ENCODE measurements at places on chromosomes 5 and 9.

DNA sequence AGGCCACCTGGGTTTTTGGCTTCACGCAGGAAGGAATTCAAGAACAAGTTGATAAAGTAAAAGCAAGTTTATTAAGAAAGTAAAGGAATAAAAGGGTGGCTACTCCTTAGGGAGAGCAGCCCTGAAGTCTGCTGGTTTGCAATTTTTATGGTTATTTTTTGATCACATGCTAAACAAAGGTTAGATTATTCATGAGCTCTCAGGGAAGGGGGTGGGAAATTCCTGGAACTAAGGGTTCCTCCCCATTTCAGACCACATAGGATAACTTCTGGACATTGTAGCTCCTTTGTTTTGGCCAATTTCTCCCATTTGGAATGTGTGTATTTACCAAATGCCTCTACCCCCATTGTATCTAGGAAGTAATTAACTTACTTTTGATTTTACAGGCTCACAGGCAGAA is 63.9 kb upstream of the SYK start:
- no peak for DNase-seq

DNA sequence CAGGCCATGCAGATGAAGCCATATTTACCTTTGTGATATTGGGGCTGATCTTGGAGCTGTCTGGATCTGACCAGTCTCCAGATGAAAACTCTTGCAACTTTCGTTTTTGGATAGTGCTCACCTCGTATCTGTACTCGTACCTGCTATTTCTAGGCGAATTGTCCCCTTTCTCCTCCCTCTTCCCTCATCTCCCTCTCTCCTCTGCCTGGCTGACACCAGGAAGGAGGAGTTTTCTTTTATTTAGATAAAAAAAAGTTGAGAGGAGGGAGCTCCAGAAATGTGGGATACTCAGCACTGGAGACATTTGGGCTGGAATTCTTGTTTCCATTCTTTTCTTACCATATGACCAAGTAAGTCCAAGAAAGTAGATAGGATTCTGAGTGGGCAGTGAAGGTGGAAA is 54.6 kb upstream of the ABL1 start:
- peak; percentile 35 for DNase-seq

DNA sequence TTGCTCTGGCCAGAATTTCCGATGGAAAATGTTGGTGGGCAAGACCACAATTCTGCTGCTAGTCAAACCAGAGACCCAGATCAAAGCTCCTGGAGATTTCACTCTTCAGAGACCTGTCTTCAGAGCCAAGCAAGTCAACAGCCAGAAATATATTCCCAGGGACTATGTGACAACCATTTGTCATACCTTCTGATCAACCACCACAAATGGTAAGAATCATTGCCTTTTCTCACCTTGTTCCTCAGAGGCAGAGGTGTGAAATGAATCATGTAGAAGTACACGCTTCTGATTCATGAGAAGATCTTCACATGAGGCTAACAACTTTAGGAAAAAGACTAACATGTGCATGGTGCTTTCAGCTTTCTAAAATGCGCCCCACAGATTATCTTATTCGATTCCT is 53.5 kb downstream of the SUSD1 start:
- no peak for DNase-seq

GRCh38 chr5:103800741-103801495 is 238.3 kb upstream of the NUDT12 start:
- peak; percentile 44 for DNase-seq

DNA sequence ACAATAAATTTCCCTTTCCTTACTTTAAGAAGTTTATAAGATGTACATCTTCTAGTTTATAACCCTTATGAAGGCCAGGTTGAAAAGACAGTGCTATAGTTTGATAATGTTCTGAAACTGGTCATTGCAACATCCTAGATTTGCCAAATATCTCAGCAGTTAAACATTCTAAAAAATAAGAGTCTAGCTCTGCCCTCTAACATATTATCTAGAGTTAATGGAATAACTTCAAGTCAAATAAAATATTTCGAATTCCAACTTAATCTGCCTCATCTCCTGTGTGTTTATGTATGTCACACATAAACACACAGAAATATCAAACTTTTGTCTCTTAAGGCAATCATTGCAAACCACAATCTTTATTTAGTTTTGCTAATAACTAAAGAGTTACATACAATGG is 796.6 kb downstream of the TLE1 start:
- DNase-seq, result no peak

DNA sequence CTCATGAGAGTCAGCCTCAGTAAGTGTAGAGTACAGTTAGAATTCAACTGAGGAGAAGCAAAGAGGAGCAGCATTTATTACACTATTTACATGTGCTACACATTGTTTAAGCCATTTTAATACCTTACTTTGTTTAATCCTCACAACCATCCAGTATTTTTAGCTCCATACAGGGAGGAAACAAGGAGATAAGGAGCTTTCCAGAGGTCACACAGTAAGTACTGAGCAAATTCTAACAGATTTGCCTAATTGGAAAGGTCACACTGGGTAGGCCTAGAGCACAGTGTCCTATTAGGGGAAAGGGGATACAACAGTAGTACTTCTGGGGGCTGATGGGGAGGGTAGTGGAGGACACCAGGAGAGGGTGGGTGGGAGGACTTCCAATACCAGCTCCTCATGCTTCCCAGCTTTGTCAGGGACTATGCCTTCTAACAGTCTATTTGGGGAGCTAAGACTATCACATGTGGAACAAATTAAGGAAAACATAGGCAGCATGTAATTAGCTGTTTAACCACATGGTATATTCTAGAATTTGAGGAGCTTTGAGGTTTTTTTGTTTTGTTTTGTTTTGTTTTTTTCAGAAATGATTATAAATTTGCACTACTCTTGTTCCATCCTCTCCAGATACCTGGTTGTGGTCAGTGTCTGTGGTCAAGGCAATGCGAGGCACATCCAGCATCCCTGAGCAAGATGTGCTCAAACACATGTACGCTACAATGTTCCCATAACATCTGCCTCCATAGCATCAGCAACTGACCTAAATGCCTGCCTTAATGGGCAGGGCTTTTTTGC is 96.0 kb upstream of the SLC12A2 start:
- DNase-seq, result peak; percentile 8

GRCh38 chr9:69811351-69811868 is 9.2 kb upstream of the CFAP95 start:
- no peak for DNase-seq

- DNase-seq, result no peak
Measured at GRCh38 chr9:16125629-16126028, 572.8 kb downstream of the CCDC171 start.

GRCh38 chr5:65970481-65971367 is 44.3 kb downstream of the ERBIN start:
- no peak for DNase-seq

DNA sequence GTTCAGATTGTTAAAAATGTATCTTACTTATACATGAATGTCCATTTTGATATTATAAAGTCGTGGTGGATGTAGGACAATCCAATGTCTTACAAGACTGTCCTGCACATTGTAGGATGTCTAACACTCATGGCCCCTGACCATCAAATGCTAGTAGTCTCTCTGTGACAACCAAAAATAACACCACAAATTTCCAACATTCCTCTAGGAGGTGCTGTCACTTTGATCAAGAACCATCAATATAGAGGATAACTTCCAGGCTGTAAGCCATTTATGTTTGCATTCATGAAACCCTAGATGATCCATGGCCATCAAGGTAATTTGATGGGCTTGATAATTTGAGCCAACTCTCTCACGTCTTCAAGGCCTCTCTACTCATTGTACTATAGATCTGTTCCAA is 20.5 kb upstream of the ZFR start:
- no peak for DNase-seq

DNA sequence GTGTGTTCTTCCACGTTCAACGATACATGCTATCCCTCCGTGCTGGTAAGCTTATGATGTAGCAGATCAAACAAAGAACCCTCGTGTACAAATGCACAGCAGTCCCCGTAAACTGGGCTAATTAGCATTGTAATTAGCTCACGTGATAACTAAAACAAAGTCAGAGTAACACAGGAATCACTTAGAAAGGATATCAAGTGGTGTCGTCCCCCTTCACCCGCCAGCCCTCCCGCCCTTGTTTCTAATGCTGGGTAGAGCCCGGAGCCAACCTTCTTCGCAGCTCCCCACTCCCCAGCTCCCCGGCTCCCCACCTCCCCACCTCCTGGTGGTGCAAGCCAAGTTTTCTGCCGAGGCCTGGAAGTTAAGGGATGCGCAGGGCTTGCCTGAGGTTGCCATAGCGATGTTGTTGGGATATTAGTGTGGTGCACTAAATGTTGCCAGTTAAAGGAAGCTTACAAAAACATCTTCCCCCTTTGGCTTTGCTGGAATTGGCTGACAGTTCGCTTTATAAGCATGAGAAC is 357.9 kb upstream of the CCNH start:
- DNase-seq, result no peak

DNA sequence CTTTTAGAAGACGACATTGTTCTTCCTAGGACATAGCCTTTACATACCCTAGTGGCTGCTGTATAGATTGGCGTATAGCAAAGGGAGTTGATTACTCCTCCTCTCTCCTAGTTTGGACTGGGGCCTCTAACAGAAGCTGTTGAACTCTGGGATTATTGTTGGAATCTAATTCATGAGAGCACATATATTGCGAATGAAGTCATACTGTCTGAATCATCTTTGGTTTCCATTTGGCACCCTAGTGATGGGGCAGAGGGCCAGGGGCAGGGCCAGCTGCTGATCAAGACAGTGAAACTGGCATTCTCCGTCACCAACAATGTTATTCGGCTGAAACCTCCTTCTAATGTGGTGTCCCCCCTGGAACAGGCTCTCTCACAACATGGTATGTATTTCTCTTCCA is 40.3 kb downstream of the NUP188 start:
- DNase-seq, result peak; percentile 64

DNA sequence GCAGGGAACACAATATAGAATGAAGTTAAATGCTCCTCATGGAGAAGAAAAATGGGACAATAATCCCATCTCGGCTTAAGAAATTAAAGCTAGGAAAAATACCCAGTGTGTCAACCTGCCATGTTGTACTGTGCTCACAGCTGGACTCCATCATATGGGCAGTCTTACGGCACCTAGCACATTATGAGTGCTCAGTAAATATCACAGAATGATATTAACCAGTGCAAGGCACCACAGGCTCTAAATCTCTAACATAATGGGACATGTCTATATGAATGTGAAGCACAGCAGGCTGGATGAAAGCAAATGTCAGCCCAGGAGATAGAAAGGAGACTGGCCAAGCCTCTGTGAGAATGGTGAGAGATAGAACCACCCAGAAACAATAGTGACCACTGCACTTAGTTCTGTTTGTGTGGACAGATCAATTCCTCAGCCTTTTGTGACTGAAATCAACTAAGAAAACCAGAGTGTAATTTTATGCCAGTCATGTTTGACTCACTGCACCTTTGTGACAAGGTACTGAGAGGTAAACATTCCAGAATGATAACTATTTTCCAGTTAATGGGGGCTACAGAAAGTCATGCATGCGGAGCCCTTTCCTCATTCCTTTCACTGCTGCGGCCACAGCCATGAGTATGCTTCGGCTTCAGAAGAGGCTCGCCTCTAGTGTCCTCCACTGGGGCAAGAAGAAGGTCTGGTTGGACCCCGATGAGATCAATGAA is 140.4 kb upstream of the CDH6 start:
- no peak for DNase-seq

- DNase-seq, result no peak
Measured at GRCh38 chr9:132384376-132384775, 22.3 kb downstream of the TTF1 start.

GRCh38 chr5:93580927-93581445 is at the start of gene NR2F1-AS1:
Gene NR2F1-AS1, minus strand, starts transcription at chr5:93581219.
- peak; percentile 38 for DNase-seq

GRCh38 chr5:149435015-149435376 is 55.9 kb upstream of the IL17B start:
- DNase-seq, result no peak

DNA sequence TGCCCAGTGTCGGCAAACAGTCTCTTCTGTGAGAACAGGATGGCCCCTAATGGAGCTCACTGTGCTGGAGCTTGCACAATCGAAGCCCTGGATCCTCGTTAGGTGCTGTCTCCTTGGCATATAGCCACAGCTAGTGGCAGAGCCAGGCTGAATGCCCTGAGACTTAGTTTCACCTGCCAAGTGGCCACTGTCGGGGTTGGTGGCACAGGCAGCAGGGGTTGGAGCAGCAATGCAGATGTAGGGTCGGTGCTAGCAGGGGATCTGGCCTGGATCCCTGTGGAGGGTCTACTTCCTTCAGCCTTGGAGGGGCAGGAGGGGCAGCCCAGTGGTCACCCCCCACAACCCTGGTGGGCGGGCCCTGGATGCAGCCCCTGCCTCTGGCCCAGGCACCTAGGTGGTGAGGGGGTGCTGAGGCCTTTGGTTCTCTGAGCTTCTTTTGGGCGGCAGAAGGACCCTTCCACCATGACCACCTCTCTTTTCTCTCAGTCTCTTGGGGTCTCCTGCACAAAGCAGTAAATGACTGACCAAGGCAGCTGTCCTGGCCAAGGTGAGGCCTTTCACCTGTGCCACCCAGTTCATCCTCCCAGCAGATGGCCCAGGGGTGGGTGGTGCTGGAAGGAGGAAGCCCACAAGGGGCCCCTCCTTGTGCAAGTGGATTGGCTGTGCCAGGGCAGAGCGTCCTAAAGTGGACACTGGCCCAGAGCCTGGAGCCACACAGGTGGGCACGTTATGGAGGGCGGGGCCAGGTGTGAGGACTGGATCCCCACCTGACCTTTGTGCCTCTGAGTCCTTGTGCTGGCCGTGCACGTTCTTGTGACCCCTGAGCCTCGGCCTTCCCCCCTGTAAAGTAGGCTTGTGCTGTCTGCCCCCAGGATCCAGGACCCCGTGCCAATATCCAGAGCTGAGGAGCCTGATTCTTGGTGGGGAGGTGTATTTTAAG is 44.8 kb downstream of the PHF2 start:
- no peak for DNase-seq

DNA sequence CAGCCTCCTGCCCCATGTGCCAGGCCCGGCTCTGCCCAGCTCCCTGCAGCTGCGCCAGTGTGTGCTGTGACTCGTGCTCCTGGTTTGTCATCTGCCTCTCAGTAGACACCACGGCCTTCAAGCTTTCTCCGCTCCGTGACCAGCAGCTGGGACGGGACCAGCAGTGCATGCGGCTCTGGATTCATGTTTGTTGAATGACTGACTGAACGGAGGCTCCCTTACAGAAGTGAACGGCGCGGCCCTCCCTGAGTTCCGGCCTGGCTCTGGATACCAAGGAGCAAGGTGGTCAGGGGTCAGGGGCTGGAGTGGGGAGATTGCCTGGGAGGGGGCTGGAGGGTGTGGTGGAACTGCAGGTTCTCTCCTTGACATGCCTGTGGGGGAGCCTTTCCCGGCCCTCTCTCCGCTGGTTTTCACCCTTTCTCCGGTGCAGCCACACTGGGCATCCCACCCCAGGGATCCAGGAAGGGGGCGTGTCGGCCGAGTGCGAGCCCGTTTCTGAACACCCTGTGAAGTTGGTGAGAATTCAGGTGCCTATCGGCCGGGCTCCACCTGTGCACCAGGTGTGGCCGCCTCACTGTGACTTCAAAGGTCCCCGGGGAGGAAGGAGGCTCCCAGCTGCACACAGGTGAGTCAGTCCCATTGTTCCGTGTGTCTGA is 11.1 kb upstream of the CEP72 start:
- no peak for DNase-seq

GRCh38 chr9:107810461-107810961 is 320.9 kb upstream of the KLF4 start:
- DNase-seq, result no peak
